Fibroblast of the aortic adventitia (primary cell): ENCODE measurements at places on chromosomes 4 and X. TPM values are rescaled to one million over a fixed set of nuclear protein-coding genes. Genes with fewer than 3 reads are reported as not detected.

EMCN gene
- 0.90 and 0.99 TPM in 2 replicates for total RNA-seq

TMEM35A gene
- 2.5 and 14.4 TPM in 2 replicates for total RNA-seq

- no peak for DNase-seq
Observed at GRCh38 chrX:111877681-111878080, 1.7 kb downstream of the TRPC5OS start.

DNA sequence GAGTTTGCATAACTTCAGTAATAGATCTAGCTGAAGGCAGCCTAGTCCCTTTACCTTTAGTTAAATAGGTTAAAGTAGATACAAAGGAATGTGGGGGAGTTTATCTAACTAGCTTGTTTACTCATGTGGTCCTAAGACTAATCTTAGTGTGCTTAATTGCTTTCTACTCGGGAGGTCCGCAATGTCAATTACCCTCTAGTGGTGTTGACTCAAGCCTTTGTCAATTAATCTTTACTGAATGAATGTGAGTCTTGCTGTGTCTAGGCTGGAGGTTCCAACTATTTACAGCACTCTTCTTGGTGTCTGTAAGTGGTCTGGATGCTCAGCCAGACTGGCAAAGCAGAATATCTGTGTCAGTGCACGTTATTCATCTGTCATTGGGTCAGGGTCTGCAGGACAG, 17.9 kb upstream of the YTHDC1 start:
- DNase-seq = no peak

DNA sequence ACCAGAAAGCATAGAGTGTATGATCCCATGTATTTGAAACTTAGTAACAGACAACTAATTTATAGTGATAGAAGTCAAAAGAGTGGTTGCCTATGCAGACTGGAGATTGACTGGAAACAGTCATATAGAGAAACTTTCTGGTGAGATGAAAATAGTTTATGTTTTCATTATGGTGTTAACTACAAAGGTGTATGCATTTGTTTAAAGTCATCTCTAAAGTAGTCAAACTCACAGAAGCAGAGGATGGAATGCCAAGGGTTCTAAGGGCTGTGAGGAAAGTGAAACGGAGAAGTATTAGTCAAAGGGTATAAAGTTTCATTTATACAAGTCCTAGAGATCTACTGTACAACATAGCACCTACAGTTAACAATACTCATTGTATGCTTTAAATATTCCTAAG, 45.8 kb downstream of the ENOX2 start:
- DNase-seq = no peak

- DNase-seq = peak; percentile 27
Observed at GRCh38 chr4:118850488-118851173, 14.7 kb upstream of the SEC24D start.

GRCh38 chr4:7900334-7900909, 39.2 kb downstream of the AFAP1 start:
- DNase-seq = peak; percentile 41
